Bronchial smooth muscle cell (primary cell): ENCODE measurements at places on chromosomes 1 and 21. TPM values are rescaled to one million over a fixed set of nuclear protein-coding genes. Genes with fewer than 3 reads are reported as not detected.

The UTS2 gene
- total RNA-seq: 0.95 TPM in 1 of 2 replicates, not detected in the other

The AKT3 gene
- total RNA-seq: 23.3 and 24.0 TPM in 2 replicates

The COL6A2 gene
- total RNA-seq: 1,128 and 2,830 TPM in 2 replicates

The USH2A gene
- under 0.01 TPM in 1 of 2 replicates, not detected in the other for total RNA-seq

The BSND gene
- total RNA-seq: not detected in 2 replicates
